Stimulated activated CD4-positive, alpha-beta T cell treated with anti-CD3 and anti-CD28 coated beads, Interleukin-1b, Interleukin-23, amount 100 ng/mL, for 48 hours (primary cell): ENCODE measurements at places on chromosomes 6 and 20.

DNA sequence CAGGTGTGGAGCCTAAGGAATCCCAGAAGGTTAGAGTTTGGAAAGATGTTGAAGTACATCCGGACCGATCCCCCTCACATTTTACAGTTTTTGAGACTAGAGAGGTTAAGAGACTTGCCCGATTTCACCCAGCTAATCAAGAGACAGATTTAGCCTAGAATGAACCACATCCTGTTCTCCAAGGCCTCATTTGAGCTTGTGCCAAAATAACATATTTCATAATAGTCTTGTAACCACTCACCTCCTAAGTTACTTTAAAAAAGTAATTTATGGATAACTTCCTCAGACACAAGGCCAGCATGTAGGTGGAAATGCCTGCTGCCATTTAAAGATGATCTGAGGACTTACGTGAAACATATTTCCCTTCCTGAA is 39.8 kb upstream of the ARHGAP18 start:
- DNase-seq = no peak

DNA sequence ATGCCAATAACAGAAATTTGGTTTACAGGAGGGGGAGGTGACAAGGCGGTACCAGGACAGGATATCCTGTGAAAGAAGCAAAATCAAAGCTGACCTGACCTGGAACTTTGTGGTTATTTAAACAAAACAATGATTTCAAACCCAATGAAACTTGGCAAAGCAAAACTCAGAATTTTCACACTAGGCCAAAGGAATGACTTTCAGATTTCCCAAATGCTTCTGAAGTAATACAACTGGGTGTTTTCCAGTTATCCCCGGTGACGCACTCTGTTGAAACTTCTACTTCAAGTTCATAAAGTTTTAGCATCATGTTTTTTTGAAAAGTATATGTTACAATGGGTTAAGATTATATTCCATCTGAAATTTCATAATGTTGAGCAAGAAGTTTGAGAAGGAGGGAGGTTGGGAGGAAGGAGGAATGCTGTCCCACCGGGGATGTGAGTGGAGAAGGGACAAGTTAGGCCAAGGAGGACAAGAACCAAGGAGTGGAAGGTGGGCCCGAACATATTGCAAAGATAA is 78.1 kb upstream of the TRAF3IP2 start:
- no peak for DNase-seq

- no peak for DNase-seq
These were observed 103.5 kb downstream of the LAMP5 start for GRCh38 chr20:9617940-9618339.

- DNase-seq = no peak
These were observed 144.4 kb upstream of the SSTR4 start for GRCh38 chr20:22890594-22891300.

DNA sequence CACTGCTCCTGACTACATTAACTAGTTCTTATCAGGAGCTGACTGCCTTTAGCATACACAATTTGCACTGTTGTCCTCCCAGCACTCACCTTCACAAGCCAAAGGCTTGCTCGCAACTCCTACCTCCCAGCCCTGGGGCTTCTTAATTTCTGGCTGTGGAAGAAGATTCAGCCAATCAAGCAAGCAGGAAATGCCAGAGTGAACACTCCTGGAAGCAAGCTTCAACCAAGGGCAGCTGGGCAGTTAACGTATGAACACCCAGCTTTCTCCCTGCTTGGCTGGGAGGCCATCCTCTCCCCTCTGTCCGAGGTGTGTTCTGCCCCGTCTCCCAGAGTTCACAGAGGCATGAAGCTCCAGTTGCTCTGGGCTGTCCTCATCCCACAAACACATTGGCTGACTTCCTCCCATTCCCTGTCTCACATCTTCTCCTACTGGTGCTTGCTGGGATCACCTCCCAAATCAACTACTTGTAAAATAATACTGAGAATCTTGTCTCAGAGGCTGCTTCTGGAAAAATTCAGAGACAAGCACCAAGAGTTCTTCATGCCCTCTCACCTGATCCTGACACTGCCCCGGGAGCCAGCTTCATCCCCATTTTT is 15.3 kb upstream of the SRSF6 start:
- DNase-seq = no peak

- no peak for DNase-seq
These were observed 32.3 kb downstream of the KCNQ5 start for GRCh38 chr6:72654071-72654621.

DNA sequence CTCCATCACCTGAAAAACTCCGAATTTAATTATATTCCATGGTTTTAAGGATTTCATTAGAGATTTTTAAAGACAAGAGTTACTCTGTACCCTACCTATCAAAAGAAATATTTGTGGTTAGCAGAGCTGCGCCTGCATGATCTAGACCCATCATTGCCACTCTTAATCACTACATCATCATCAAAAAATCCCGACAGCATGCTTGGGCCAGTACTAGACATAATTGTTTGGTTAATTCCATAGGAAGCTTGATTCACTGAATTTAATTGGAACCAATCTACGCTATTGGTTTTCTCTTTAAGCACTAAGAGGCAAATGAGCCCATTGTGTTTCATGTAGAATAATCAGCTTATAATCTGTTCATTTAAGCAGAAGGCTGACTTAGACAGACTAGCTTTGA is 33.4 kb upstream of the RNF217 start:
- DNase-seq = no peak

DNA sequence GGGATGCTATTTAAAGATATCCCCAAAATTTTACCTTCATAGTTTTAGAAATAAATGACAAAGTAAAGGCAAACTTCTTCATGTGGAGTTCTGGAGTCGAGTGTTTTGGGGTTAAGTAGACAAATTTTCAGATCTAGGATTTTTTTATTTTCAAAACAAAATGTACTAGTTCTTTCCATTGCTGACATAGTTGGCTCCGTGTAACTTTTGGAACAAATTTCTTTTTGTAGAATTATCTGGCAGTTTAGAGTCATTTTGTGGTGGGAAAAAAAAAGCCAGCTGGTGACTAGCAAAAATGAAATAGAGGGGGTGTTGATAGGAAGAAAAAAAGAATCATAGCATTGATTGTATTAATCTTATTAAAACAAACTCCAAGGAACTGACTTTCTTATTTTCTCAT is 131.6 kb upstream of the TCF21 start:
- no peak for DNase-seq

DNA sequence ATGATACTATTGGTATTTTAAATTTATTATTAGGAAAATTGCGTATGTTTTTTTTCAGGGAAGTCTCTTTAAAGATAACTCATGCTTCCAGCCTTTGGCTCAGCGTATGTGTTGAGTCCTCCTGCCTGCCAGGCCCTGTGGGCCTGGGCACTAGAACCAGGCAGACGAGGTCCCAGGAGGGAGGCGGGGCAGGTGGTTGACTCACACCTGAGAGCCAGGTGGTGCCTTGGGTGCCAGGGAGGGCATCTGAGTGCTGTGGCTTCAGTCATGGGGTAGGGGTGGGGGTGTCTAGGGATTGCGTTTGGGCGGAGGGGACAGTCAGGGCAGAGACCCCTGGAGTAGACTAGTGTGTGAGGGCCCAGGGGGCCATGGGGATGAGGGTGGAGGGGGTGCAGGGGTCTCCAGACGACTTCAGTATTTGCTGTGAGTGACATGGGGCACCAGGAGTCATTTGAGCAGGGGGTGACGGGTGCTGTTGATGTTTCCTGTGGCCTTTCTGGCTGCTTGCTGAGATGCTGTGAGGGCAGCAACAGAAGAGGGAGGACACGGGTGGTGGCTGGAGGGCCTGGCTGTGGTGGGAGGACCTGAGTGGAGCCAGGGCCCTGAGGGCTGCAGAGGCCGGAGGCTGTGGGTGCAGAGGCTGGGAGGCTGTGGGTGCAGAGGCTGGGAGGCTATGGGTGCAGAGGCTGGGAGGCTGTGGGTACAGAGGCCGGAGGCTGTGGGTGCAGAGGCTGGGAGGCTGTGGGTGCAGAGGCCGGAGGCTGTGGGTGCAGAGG is 14.8 kb upstream of the ADRM1 start:
- DNase-seq = no peak

DNA sequence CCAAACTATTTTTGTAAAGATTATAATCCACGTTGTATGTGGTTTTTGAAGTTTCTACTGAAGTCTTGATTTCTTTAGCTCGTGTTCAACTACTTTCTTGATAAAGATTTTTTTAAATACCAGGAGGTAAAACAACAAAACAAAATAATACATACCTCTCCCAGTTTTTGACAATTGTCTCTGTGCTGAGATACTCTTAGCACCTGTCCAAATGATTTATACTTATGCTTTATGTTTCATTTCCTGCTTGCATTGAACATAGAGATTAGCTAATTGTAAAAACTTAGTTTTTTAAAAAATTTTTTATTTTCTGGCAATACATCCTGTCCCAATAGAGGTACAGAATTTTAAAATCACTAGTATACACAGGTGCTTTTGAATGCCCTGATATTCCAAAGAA is 506.9 kb upstream of the ADGRB3 start:
- DNase-seq = no peak

DNA sequence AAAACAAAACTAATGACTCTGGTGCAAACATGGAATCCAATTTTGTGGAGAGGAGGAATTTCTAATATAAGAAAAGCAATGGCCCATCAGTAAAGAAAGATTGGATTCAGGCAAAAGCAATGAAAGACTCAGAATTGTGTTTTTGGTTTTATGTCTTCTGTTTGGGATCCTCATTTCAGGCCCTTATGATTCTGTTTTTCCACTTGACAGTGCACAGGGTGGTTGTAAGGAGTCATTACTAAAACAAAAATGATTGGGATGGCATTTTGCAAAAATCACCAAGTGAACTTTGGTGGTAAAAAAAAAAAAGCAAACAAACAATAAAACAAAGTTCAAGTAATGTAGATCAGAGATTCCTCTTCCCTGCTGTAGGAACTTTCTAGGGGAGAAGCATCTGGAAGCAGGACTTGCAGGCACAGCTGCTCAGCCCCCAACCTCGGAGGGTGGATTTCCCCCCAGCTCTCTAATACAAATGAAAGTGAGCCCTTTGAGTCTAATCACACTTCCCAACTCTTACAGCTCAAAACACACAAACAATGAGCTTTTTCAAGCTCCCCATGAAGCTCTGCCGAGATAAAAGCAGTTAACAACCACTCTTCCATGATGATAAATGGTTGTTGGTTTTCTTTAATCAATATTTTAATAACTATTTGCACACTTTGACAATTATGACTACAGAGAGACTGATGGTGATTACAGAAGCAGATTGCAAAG is 177.7 kb downstream of the ZDHHC14 start:
- no peak for DNase-seq

GRCh38 chr6:143966312-143966711 is 41.7 kb downstream of the PLAGL1 start:
- DNase-seq = no peak

DNA sequence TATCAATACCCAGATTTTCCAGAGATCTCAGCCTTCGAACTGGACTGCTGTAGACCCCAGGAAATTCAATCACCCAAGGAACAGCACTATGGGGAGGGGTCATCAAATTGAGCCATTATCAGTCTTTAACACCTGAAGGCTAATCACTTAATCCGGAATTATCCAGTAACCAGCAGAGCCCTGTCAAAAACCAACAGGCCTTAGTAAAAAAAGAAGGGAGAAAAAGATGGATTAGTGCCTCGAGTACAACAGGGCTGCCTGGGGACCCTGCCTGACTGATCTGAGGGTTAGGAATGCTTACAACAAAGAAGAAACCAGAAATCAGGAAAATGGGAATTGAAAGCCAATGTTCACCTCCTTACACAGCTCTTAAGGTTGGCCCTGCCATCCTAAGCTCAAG is 7.6 kb downstream of the RRAGD start:
- DNase-seq = no peak

- no peak for DNase-seq
These were observed 38.7 kb downstream of the ZFP64 start for GRCh38 chr20:52152921-52153320.

GRCh38 chr6:151081656-151082055 is 158.1 kb upstream of the AKAP12 start:
- no peak for DNase-seq

DNA sequence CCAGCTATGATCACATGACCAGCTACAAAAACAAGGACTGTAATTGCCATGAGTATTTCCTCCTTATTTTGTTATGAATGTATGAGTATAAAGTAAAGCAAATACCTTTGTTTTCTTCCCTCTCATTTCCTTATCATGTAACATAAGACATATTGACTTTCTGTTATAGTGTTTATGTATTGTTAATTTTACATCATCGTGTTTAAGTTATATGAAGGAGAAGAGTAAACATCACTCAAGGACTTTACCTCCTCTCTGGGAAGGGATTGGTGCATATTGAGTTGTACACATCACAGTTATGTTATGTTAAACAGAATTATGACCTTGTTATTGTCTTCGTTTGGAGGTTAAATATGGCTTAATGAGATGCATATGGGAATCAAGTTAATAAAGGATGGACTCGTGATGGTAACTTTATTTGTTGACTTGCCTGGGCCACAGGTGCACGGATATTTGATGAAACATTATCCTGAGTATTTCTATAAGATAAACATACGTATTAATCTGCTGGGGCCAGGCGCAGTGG is 57.3 kb upstream of the CNKSR3 start:
- no peak for DNase-seq

DNA sequence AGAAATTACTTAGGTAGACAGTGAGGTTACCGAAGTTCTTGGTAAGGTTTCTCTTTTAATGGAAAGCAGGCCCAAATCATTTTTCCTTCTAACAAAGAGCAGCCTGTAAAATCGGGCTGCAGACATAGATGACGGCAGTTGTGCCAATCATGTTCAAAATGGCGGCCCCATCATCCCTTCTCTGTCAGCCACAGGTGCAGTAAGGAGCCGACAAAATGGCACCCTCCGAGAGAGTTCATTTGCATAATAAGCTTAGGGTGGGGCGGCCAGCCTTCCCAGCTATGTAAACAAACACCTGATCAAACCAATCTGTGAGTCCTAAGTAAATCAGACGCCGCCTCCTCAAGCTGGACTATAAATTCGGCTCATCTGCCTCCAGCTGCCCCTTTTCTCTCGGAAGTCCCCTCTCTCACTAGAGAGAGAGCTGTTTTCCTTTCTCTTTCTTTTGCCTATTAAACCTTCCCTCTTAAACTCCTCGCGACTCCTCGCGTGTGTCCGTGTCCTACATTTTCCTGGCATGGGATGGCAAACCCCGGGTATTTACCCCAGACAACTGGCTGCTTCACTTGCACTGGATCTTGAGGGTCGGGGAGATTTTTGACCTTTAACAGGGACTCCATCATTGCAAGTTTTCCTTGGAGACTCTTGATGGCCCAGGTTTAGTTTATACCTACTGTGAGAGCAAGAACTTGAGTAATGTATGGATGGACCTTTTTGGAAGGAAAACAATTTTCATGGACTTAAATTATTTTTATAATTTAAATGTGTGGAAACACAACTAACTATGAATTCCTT is 8.9 kb upstream of the DDR1 start:
- DNase-seq = no peak
